ENCODE measurements at places on chromosomes 1 and 21. TPM values are rescaled to one million over a fixed set of nuclear protein-coding genes. Genes with fewer than 3 reads are reported as not detected.

Gene RGL1
- 18.0 TPM for total RNA-seq

Gene LYPD8
- not detected for total RNA-seq

Gene FCRL1
- total RNA-seq: not detected

Gene ST6GALNAC5
- 4.4 TPM for total RNA-seq

Gene OXCT2
- total RNA-seq: 4.5 TPM

Gene LRRC39
- total RNA-seq: 0.44 TPM

Gene COL11A1
- 121 TPM for total RNA-seq

Gene CD1C
- not detected for total RNA-seq

Gene MASP2
- not detected for total RNA-seq

Gene KRTAP19-1
- not detected for total RNA-seq

Gene TMIGD3
- total RNA-seq: not detected

Gene USH2A
- under 0.01 TPM for total RNA-seq

Gene NHLH1
- not detected for total RNA-seq

Gene CCDC190
- 0.11 TPM for total RNA-seq

Gene POGZ
- total RNA-seq: 18.0 TPM

Gene HAO2
- not detected for total RNA-seq

Gene GCSAML
- total RNA-seq: under 0.01 TPM

Gene FMO3
- total RNA-seq: not detected

Gene RXRG
- not detected for total RNA-seq

Gene TSSK3
- 5.1 TPM for total RNA-seq

Gene SNAPIN
- 58.9 TPM for total RNA-seq

Gene FLG2
- not detected for total RNA-seq

Gene HLX
- 17.9 TPM for total RNA-seq

Gene CD1E
- not detected for total RNA-seq

Gene NBPF26
- 32.7 TPM for total RNA-seq

Gene NR5A2
- not detected for total RNA-seq

Gene HEYL
- total RNA-seq: not detected

Gene RGS8
- under 0.01 TPM for total RNA-seq

Gene BNIPL
- 0.11 TPM for total RNA-seq

Gene HSF2BP
- total RNA-seq: 1.00 TPM

Gene BARHL2
- not detected for total RNA-seq

Gene TMEM61
- not detected for total RNA-seq

Gene SELL
- total RNA-seq: 0.12 TPM

Gene TRIM45
- total RNA-seq: 6.3 TPM

Gene CYP4A11
- not detected for total RNA-seq

Gene PKNOX1
- total RNA-seq: 30.0 TPM

Gene CELA2B
- not detected for total RNA-seq

Gene USP16
- 50.2 TPM for total RNA-seq

Gene MYCL
- total RNA-seq: 0.37 TPM

Gene FAM72D
- 1.00 TPM for total RNA-seq

Gene ZNF593OS
- not detected for total RNA-seq
